Left cardiac atrium (tissue), 4 donors: ENCODE measurements at places on chromosomes 13 and 19. TPM values are rescaled to one million over a fixed set of nuclear protein-coding genes. Genes with fewer than 3 reads are reported as not detected.

DNA sequence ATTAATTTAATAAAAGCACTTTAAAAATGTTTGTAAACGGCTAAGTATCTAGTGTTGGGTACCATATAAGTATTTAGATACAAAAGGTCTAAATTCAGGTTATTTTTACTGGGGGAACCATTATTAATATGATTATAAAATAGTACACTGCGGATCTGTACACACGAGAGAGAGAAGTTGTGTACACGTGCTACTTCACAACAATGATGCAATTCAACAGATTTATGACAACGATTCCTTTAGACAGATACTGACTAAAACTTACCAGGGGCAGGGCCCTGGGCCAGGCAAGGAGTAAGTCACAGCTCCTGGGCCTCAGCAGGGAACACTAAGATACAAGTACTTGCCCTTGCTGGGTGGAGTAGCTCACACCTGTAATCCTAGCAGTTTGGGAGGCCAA, 29.1 kb upstream of the TPTE2 start:
- no peak for DNase-seq

DNA sequence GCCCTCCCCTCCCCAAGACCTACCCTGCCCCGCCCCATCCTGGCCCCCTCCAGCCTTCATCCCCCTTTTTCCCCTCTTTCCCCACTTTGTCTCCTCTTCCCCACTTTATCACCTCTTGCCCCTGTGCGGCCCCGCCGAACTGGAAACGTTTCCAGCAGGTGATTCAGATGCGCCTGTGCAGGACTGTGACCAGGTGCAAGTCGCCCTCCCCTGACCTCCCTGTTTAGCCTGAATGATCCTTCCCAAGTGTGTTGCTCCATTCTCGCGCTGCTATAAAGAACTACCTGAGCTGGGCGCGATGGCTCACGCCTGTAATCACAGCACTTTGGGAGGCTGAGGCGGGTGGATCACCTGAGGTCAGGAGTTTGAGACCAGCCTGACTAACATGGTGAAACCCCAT, 25.9 kb downstream of the ZNF791 start:
- no peak for DNase-seq

DNA sequence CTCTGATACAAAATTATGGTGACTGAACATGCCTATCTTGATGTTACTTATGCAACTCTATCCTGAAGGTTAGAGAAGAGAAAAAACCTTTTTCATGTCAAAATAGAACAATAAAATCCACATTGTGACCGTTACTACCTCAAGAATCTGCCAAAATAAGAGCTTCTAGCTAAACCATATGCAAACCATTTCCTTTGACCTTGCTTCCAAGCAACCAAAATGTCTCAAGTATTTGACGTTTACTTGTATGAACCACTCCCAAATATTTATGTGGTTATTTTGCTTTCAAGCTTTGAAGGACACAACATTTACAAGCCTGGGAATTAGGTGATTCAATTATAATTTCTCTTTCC, 13.9 kb downstream of the FOXO1 start:
- DNase-seq: no peak

GRCh38 chr13:49560270-49561061, 24.9 kb downstream of the RCBTB1 start:
- DNase-seq: peak; percentile 36

- peak; percentile 22 for DNase-seq
Measured at GRCh38 chr19:6887316-6887715, at the start of gene ADGRE1. Gene ADGRE1, plus strand, starts transcription at chr19:6887579. Its CDS starts 30 bp downstream, at chr19:6887609.

Gene ZNF709
- total RNA-seq: 1.2 TPM
